ENCODE measurements at places on chromosomes 4 and X.

DNA sequence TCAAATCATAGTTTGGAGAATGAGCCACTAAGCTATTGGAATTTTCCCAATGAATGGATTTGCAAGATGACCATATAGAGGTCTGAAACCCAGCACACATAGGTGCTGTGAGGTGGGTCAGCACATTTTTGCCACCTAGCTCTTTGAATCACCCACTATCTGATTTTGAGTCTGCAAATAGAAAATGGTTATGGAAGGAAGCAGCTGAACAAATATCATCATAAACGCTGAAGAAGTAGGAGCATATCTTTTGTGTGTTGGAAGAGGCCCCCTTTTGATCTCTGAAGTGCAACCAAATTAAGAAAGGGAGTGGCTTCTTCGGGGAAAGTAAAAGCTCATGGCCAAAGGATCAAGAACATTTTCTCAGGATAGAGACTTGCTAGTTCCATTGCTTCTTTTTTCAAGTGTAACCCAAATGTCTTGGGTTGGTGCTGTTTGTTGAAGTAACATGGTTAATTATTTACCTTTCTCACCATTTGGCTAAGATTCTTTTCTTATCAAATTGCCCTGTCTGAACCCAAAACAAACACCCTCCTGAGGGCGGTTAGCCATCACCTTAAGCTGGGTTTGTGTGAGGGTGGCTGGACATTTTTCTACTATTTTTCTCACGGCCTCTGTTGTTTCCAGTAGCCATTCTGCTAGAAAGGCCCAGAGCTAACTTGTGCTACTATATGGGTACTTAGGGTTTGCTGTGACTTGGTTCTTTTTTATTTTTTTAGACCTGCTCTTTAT, 18.4 kb upstream of the SORBS2 start:
- no peak overlapping the region for H3K4me3 ChIP-seq
- H3K27me3 ChIP-seq = no peaks in the 10 kb centered on the region
- DNase-seq = no peak
- peak overlapping the region; percentile 84 for H3K27ac ChIP-seq

DNA sequence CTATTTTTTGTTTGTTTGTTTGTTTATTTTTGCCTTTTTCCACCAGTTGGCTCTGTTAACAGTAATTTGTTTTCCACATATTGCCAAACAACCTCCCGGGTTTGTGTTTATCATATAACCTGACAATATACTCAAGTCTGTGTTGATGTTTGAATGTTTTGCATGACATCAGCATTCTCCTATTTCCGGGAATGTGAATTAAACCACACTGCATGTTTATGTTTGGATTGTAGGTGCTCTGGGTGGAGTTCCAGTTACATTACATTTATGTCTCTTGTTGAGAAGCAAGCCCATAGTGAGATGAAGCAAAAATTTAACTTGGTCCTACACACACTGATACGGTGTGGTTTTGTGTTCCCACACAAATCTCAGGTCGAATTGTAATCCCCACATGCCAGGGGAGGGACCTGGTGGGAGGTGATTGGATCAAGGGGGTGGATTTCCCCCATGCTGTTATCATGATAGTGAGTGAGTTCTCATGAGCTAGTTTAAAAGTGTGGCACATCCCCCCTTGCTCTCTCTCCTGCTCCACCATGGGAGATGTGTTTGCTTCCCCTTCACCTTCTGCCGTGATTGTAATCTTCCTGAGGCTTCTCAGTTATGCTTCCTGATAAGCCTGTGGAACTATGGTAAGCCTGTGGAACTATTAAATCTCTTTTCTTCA, 54.4 kb upstream of the CLNK start:
- no peaks in the 10 kb centered on the region for H3K4me1 ChIP-seq
- H3K27ac ChIP-seq = no peak overlapping the region
- no peak overlapping the region for H3K4me3 ChIP-seq

DNA sequence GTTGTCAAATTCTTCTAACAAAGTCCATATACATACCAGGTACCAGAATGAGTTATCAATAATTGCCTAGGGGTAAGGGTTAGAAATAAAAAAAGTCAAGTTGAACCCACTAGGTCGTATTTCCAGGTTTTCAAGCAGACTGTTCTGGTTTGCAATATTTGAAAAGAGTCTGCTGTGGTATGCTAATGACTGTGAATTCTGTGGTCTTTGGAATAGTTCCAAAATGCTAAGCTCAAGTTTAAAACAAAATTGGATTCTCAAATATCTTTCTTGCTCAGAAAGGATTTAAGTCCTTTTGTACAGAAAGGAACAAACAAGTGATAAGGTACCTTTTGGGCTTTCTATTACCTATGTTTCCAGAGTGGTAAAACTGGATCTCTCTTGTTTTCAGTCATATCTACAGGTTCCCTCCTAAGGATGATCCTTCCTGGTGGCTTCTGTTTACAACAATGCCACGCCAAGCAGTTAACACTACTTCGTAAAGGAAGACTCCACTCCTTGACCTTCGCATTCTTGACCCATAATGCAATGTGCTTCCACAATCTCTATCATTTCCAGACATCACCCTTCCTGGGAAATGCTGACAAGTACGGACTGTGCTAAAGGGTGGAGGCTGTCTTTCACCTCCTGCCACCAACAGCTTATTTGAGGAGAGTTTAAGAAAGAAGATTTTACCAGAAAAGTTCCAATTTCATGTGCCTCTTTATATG, 531.7 kb upstream of the FTHL17 start:
- no peak overlapping the region for H3K27ac ChIP-seq
- peak; percentile 29 for DNase-seq
- H3K4me3 ChIP-seq = no peak overlapping the region
- no peaks in the 10 kb centered on the region for H3K36me3 ChIP-seq
- H3K4me1 ChIP-seq = no peaks in the 10 kb centered on the region

GRCh38 chr4:87688316-87688715, 38.2 kb downstream of the DMP1 start:
- H3K4me1 ChIP-seq = no peaks in the 10 kb centered on the region
- no peak for DNase-seq
- H3K4me3 ChIP-seq = no peak overlapping the region
- no peaks in the 10 kb centered on the region for H3K27me3 ChIP-seq

DNA sequence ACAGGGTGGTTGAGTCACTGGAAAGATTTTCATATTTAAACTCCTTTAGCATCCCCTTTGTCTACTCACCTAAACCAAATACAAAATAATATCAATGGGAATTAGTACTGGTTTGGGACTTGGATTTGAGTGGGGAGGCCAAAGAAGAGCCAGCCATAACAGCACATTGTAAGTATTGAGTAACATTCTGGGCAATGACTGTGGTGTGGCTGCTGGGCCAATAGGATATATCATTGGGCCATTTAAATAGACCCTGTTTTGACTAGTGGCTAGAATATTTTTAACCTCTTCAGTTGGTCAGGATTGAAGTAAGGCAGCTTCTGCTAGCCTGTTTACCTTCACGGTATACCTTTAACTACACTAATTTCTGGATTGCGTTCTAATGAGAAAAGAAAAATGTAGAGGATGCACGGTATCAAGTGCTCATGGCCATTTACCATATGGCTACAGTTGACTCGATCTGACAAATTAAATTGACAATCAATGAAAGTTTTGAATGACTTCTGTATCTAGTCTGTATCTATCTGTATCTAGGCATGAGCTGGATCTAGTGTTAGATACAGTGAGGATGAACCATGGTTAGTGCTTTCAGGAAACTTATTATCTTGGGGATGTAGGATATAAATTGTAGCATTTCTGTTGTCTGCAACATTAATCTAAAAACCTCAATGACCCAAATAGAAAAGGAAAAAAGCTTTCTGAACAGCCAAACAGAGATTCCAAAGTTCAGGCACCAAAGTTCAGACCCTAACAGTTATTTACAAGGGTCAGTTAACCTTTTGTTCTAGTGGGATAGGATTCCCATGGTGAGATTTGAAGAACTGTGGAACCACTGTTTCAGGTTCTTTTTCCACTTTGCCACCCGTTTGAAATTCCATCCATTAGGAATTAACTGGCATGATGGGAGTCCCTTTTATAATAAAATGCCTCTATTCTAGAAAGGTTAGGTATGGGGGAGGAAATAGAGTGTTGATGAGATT, 6.8 kb upstream of the ALB start:
- no peaks in the 10 kb centered on the region for H3K27me3 ChIP-seq
- no peak overlapping the region for H3K4me3 ChIP-seq
- no peak overlapping the region for H3K27ac ChIP-seq
- no peaks in the 10 kb centered on the region for H3K36me3 ChIP-seq
- no peaks in the 10 kb centered on the region for H3K4me1 ChIP-seq

- no peaks in the 10 kb centered on the region for H3K27me3 ChIP-seq
- no peak overlapping the region for H3K4me3 ChIP-seq
- no peaks in the 10 kb centered on the region for H3K36me3 ChIP-seq
These were observed 3.1 kb downstream of the MTMR1 start for GRCh38 chrX:150696331-150696730.

- H3K4me3 ChIP-seq = no peak overlapping the region
- no peak for DNase-seq
- no peaks in the 10 kb centered on the region for H3K36me3 ChIP-seq
- H3K4me1 ChIP-seq = no peaks in the 10 kb centered on the region
- H3K27me3 ChIP-seq = no peaks in the 10 kb centered on the region
These were observed 470.7 kb upstream of the FTHL17 start for GRCh38 chrX:31542566-31542965.

All from cardiac muscle cell (in vitro differentiated cells and primary cell).